ENCODE measurements at places on chromosomes 1 and 21.
A peak's percentile ranks its signal among the peaks of the same experiment; 100 is the strongest.

GRCh38 chr1:205344066-205344928 is 12.4 kb downstream of the KLHDC8A start:
- peak; percentile 92 for DNase-seq

GRCh38 chr1:196997423-196997822 is 20.1 kb downstream of the CFHR5 start:
- no peak for DNase-seq

GRCh38 chr1:1058921-1059493 is 15.1 kb downstream of the RNF223 start:
- DNase-seq, result no peak

DNA sequence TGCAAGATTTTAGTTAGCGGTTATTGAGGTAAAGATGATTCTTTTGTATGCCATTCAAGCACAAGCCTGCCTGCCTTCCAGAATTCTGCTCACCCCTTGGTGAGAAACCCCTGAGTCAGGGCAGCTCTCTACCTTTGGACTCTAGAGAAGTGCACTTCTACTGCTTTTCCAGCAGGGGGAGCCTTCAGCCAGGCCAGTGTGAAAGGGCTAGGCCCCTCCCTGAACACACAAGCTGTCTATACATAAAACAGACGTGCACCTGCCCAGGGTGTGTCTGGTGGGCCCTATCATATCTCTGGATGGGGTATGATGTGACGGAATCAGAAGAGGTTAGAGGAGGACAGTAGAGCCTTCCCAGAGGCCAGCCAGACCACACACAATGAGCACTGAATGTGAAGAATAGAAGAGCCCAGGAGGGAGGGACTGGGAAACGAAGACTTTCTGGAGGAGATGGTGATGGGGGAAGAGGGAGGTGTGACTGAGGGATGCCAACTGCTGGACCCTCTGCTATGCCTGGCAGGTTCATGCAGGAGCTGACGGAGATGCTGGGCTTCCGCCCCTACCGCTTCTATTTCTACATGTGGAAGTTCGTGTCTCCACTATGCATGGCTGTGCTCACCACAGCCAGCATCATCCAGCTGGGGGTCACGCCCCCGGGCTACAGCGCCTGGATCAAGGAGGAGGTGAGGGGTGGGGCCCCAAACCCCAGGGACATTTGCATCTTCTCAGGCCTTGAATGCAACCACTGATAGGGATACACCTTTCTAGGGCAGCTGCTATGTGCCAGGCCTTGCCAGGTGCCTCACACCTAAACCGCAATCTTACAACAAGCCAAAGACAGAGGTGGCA is 13.0 kb upstream of the KCNC4 start:
- peak; percentile 75 for DNase-seq

DNA sequence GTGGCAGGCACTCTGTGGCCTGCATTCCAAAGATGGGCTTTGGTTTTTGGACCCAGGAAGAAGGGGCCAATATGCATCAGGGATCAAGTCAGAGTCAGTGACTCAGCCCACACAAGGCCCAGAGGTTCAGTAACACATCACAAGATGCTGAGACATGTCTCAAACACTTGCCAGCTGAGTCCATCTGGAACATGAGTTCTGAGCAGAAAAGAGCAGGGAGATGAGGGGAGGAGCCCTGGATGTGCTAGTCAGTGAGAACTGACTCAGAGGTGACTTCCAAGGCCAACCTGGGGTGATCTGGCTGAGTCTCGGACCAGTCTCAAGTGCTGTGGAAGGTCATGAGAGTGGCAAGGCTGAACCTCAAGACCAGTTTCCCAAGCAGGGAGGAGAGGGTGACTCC is 150.1 kb downstream of the CDC7 start:
- DNase-seq, result no peak

DNA sequence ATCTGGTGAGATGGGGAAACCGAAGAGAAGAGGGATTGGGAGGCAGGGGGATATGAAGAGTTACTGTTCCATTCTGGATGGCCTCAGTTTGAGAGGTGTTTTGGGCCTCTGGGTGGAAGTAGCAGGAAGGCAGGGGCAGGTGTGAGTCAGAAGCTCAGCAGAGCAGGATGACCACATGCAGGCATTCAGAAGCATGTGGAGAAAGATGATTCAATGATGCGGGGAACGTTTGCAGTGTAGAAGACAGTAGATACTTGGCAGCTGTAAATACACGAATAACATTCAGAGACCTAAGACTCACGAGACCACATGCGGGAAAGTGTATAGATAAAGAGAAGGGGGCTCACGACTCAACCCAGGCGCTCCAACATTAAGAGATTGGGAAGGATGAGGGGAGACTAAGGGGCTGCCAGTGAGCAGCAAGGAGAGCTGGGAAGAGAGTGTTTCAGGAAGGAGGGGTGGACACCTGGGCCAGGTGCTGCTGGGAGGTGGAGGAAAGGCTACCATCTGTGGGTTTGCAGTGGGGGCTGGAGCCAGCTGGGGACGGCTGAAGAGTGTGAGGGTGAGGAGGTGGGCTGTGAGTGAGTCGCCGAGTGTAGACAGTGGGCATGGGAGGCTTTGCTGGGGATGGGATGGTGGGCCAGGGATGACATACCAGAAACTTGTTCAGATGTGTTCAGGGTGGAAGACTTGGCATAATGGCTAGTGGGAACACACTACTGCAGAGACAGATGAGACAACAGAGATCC is 5.8 kb upstream of the EPS8L3 start:
- no peak for DNase-seq

- DNase-seq, result peak; percentile 76
Observed at GRCh38 chr1:157652859-157653493, 47.6 kb downstream of the FCRL3 start.

DNA sequence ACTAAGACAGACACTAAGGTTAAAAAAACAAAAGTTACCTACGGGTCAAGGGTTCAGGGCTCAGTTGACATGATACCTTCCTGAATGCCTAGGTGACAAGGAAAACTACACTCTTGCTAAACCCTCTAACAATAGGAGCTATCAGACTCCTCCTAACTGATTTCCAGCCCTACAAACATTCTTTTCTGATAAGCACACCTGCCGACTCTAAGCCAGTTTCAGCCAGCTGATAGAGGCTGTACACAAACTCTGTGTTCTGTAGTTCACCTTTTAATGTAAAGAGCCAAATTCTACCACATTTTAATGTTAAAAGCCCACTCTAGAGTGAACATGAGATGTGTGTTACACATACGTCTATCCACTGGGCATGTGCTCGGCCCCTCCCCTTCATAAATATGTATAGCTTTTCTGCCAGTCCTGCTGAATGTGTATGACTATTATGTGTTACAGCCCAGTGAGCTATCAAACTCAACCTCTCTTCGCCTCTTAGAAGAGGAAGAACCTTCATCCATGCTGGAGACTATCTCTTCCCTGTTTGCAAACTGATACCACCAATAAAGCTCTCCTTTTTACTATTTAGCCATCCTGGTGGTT is 40.0 kb upstream of the FAM163A start:
- no peak for DNase-seq
